ENCODE measurements at places on chromosomes 1 and 21.
A peak's percentile ranks its signal among the peaks of the same experiment; 100 is the strongest.

- no peak for DNase-seq
These were observed 87.2 kb downstream of the SPAG17 start for GRCh38 chr1:118097622-118098348.

- no peak for DNase-seq
These were observed 92.5 kb downstream of the SCMH1 start for GRCh38 chr1:41149570-41149969.

- DNase-seq, result no peak
These were observed 9.9 kb upstream of the NPHP4 start for GRCh38 chr1:6001992-6002576.

DNA sequence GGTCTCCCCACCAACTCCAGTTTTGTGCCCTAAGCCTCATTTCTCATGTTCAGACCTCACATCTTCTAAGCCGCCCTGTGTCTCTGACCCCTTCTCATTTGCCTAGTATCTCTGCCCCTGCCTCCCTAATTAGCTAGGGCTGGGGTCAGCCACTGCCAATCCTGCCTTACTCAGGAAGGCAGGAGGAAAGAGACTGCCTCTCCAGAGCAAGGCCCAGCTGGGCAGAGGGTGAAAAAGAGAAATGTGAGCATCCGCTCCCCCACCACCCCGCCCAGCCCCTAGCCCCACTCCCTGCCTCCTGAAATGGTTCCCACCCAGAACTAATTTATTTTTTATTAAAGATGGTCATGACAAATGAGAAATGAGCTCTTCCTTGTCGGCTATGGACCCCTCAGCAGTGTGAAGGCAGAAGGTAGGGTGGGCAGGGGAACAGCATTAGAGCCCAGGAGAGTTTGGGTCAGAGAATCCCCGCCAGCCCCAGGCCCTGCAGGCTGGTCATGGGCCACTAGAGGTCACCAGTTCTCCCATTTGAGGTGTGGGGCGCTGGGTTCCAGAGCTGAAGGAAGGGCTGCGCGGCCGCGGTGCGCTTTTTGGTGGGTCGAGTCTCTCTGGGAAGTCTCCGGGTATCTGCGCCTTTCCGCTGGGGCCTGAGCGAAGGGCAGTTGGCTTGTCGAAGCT is 11.5 kb downstream of the ADAMTSL4 start:
- DNase-seq, result peak; percentile 82

DNA sequence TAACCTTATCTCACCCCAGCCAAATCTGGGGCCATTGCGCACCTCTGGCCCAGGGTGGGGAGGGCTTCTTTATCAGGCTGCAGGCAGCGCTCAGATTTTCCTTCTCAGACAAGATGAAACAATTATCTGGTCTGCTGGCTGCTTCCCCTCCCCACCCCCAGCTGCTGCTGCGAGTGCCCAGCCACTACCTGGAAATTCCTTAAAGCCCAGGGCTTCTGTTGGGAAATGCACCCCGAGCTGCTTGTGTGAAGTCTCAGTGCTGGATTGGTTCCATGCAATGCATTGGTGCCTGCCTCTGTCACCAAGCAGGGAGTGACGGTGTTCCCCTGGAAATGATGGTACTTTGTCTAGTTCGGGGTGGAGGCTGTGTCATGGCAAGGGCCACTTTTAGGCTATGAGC is 18.5 kb upstream of the ACTL8 start:
- DNase-seq, result no peak

DNA sequence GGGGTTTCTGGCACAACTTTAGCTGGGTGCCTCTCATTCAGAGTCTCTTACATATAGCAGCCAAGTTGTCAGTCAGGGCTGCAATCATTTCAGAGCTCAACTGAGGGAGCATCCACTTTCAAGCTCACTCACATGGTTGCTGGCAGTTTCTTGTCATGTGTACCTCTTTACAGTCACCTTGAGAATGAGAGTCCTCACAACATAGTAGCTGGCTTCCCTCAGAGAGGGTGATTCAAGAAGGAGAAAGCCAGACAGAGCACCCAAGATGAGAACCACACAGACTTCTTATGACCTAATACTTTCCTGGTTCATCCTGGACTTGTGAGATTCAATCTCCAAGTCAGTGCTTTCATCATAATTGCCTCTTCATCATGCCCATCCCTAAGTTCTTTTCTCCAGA is 57.2 kb downstream of the DPT start:
- no peak for DNase-seq

DNA sequence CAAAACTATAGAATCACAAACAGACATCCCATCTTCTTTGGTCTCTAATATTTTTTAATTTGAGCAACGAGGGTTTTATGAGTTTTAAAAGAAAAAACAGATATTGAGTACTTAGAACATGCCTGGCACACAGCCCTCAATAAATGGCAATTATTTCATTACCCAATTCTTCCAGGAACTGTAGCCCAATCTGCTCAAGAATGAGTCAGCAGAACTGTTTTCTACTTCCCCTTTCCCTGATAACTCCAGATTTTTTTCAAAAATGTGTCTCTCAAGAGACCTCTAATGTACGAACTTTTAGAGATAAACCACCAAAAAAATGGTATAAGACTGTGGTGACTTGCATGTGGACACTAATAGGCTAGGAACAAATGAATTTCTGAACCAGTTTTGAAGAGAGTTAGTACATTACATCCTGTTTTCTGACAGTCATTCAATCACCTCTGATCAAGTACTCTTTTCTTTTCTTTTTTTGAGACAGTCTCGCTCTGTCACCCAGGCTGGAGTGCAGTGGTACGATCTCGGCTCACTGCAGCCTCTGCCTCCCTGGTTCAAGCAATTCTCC is 11.5 kb downstream of the ABL2 start:
- DNase-seq, result no peak

- no peak for DNase-seq
These were observed 28.7 kb downstream of the IFI44 start for GRCh38 chr1:78678324-78678723.
